Vagina (tissue), 2 donors: ENCODE measurements at places on chromosomes 5 and 9.

GRCh38 chr5:123122273-123122672 lies 33.2 kb downstream of the PRDM6 start:
- DNase-seq, result no peak

- DNase-seq, result no peak
Measured at GRCh38 chr5:66364186-66364585, 220.1 kb downstream of the SREK1 start.

GRCh38 chr9:6444128-6444527 lies 31.1 kb downstream of the UHRF2 start:
- no peak for DNase-seq

DNA sequence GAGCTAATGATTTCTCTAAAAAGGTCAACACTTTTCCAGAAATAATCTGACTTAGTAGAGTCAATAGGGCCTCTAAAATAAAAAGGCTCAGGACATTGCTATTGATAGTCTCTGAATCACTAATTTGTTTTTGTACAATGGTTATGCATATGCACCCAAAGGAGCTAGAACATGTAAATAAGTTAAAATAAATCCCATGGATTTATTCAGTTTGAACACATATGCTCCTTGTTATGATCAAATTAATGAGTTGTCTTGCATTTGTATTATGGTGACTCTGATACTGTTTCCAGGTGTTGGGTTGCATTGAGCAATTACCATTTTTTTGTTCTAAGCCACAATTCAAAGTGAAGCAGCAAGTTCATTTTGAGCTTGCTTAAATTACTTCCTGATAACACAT lies 276.0 kb upstream of the TUSC1 start:
- no peak for DNase-seq

DNA sequence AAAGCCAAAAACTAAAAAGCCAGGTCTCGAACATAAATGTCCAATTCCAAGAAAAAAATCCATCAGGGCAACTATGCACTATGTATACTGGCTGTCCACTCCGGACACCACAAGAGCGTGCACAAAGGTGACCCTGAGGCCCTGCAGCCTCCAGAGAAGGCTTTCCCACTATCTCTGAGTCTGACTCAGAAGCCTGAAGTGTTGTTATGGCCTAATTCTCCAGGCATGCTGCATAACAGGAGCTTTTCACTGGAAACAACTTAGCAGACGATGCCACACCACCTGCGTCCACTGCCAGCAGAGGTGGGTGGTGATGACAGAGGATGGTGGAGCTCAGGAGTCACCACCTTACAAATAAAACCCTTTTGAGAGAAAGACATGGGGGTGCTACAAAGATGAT lies 63.7 kb downstream of the HABP4 start:
- DNase-seq, result no peak

DNA sequence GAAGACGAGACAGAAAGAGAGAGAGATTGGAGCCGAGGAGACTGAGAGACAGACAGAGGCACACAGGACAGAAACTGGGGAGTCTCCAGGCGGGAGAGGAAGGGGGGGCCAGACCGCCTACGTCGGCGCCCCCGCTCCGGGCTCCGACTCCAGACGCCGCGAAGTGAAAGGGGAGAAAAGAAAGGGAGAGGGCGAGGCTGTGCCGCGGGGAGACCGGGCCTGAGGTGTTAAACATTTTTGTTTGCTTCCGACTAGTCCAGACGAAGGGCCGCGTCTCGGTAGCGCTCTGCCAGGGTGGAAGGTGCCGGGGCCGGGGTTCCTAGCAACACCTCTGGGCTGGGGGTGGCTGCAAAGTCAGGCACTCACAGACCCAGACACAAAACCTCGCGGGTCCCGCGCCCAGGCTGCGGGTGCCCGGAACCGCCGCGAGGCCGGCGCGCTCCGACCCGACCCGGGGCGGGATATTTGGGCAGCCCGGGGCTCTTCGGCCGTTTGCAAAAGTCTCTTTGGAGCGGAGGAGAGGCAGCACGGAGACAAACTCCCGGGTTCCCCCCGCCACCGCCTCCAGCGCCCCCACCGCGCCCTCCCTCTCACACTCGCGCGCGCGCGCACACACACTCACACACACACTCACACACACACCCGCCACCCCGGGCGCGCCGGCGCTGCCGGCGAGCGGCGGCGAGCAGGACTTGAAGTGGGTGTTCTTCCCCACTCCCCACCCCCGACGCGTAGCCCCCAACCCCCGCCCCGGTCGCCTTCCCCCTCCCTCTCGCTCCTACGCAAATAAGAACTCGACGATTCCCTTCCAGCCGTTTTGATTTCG lies 626 bp upstream of the FST start:
- no peak for DNase-seq

GRCh38 chr5:78560000-78560855 lies 88.3 kb downstream of the LHFPL2 start:
- peak; percentile 42 for DNase-seq

GRCh38 chr5:35898952-35899660 lies 39.3 kb downstream of the CAPSL start:
- no peak for DNase-seq

DNA sequence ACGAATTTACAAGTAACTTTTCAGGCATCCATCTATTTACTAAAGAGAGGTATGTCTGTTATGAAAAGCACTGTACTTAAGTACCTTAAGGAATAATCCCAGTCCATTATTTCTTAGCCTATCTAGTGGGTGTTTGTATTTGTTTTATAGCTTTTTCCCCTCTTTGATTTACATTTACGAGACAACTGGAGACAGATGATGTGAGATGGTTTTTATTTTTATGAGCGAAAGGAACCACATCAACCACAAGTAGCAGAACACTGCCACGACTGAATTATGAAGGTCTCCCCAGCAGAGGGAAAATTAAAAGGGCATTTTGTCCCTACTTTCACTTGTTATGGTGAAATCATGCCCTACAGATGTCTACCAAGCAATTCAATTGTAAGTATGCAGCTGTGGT lies 357.8 kb downstream of the NFIB start:
- DNase-seq, result no peak

DNA sequence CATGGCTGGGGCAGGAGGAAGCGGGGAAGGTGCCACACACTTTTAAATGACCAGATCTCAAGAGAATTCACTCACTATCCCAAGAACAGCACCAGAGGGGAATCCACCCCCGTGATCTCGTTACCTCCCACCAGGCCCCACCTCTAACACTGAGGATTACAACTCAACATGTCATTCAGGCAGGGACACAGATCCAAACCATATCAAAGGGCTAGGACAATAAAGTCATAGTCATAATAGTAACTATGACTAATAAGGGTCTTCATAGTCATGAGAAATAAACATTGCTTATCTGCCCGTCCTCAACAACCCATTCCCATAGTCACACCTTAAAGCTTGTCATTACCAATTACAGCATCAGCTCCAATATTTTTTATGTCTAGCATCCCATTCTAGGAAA lies 65.3 kb upstream of the SMC2 start:
- DNase-seq, result no peak

DNA sequence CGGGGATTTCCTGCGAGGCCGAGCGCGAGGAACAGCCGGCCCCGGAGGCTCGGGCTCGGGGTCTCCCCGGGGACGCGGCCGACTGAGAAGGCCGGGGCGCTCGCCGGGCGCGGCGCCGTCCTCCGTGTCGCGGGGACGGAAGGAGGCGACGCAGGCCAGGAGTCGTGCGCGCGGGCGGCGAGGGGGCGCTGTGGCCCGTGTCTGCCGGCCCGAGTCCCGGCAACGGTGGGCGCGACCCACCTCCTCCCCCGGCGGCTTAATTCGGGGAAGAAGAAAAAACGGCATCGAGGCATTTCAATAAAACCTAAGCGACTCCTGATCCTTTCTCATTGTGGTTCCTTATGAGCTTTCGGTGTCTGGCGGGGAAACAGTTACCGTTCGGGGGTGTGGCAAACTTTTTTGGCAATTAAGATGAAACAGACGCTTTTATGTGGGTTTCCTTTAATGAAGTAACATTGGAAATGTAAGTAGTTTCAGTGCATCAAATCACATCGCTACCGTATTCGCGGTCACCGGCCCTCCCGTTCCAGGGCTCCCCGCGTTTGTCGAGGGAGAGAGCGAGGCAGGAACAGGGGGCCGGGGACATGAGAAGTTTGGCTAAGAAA lies 3.7 kb upstream of the IRX2 start:
- DNase-seq, result no peak

GRCh38 chr9:110146373-110146772 lies 61.6 kb downstream of the C9orf152 start:
- DNase-seq, result no peak

GRCh38 chr5:9062873-9063272 lies 483.0 kb downstream of the SEMA5A start:
- DNase-seq, result no peak

- DNase-seq, result no peak
Measured at GRCh38 chr5:12023614-12024241, 119.5 kb upstream of the CTNND2 start.

DNA sequence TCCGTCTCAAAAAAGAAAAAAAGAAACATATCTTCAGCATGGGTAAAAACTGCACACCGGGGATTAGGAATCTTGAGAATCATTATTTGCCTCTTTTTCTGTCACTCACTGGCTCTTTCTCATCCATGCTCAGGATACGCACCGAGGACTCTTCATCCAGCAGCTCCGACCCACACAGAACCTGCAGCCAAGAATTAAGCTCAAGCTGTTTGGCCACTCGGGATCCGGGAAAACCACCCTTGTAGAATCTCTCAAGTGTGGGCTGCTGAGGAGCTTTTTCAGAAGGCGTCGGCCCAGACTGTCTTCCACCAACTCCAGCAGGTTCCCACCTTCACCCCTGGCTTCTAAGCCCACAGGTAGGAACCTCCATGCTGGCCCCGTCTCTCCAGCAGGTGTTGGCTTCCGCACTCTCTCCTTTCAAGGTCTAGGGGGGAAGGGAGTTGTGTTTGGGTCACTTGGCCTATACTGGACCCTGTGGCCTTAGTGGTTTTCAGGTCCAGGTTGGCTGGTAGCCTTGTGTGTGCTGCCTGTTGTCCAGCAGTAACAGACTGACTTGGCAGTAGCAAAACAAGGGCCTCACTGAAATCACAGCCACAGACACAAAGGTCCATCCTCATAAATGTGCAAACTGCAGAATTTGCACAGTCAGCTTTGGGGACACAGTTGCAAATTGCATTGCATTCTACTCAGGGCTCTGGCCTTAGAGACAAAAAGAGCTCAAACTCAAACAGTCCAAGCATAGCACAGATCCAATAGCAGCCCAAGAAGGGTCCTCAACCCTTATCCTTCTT lies 44.5 kb upstream of the CTSL start:
- DNase-seq, result peak; percentile 84

DNA sequence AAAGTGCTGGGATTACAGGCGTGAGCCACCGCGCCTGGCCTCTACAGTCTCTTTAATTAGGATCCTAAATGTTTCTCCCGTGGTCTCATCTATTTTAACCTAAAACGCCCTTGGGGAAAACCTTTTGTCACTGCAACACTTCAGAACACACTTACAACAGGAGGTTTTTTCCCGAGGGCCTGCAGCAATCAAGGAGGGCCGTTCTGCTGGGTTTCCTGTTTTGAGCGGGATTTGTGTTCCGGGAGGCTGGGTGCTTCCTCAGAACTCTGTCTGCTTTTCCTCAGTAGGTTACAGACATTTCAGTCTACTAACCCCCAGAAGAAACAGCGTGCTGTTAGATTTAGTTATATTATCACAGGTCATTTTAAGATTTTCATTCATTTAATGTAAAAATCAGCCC lies 65.4 kb upstream of the IRX4 start:
- no peak for DNase-seq

DNA sequence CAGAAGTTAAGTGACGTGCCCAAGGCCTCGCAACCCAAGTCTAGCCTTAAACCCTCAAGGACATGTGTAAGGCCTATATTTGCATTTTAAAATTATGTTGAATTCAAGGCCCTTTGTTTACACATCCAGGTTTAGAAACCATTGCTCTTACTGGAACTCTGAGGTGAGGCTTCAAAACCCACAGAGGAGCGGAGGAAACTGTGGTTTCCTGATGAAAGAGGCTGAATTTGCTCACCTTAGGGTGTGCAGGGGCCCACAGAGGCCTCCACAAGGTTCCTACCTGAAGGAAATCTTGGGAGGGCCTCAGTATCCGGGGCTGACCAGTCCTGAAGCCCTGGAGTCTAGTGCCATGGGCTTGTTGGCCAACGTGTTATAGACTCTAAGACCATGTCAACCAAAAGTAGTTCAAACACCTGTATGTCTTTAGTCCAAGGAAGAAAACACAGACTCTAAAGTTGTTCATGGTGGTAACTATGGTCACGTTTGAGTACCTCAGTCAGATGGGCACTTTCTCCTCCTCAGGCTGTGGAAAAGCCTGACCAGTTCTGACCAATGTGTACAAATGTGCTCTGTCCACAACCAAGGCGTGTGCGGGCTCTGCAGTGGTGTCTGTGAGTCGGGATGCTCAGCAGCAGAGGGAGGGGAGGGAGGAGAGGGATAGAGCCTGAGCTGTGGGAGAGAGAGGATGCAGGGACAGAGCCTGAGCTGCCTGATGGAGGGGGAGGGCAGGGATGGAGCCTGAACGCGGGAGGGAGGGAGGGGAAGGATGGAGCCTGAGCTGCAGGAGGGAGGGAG lies 124.6 kb upstream of the ERCC6L2 start:
- DNase-seq, result no peak

GRCh38 chr5:54867310-54867944 lies 118.0 kb downstream of the ESM1 start:
- no peak for DNase-seq

DNA sequence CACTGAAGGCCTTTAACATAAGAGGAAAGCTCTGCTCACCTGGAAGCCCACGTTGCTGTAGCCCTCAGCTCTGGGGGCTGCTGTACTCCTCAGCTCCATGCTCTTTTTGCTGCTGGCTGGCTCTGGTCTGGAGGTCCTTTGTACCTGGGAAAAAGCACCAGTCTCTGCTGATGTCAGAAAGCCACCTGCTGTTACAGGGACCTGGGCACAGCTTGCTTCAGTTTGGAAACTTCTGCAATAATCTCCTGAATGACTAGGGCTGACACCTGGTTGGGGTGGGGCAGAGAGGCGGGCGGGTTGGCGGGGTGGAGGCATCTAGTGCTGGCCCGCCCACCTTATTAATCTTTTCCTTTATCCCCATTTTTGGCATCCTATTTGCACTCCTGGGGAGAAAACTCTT lies at the start of gene SLC28A3:
SLC28A3 (minus strand) TSS at position 224 of the 400 bp plus-strand sequence; CDS start at position 99, 125 bp downstream.
- no peak for DNase-seq

DNA sequence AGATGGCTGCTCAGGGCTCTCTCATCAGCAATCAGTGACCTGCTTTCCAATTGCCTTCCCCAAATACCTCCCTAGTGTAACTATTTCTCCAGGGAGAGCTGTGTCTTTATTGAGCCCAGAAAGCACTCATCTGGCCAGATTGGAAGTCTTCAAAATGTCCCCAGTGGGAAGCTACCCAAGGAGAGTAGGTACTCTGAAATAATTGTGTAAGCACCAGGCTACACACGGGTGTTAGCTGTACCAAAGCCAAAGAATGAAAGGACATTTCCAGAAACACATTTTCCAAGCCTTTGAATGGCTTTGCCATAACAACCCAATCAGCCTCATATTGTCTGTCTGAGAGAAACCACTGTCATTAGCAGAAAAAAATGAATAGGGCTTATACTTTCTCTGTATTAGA lies 318.8 kb downstream of the FAM170A start:
- DNase-seq, result no peak

GRCh38 chr5:61228691-61229280 lies 66.5 kb upstream of the SMIM15 start:
- no peak for DNase-seq

GRCh38 chr5:121019734-121020133 lies 555.6 kb downstream of the PRR16 start:
- no peak for DNase-seq

GRCh38 chr5:87129046-87129445 lies 138.6 kb upstream of the RASA1 start:
- DNase-seq, result no peak
